Posterior cingulate gyrus (tissue), 11 donors: ENCODE measurements at places on chromosomes 1 and 21.

- no peak for DNase-seq
These were observed 94.5 kb downstream of the SYT2 start for GRCh38 chr1:202615501-202616354.

- peak; percentile 78 for DNase-seq
These were observed at the start of gene LAPTM5 for GRCh38 chr1:30757352-30758120. Gene LAPTM5, minus strand, starts transcription at chr1:30757774. Its CDS starts 29 bp downstream, at chr1:30757745.

GRCh38 chr1:151905070-151905442 lies 4.3 kb downstream of the THEM4 start:
- no peak for DNase-seq

DNA sequence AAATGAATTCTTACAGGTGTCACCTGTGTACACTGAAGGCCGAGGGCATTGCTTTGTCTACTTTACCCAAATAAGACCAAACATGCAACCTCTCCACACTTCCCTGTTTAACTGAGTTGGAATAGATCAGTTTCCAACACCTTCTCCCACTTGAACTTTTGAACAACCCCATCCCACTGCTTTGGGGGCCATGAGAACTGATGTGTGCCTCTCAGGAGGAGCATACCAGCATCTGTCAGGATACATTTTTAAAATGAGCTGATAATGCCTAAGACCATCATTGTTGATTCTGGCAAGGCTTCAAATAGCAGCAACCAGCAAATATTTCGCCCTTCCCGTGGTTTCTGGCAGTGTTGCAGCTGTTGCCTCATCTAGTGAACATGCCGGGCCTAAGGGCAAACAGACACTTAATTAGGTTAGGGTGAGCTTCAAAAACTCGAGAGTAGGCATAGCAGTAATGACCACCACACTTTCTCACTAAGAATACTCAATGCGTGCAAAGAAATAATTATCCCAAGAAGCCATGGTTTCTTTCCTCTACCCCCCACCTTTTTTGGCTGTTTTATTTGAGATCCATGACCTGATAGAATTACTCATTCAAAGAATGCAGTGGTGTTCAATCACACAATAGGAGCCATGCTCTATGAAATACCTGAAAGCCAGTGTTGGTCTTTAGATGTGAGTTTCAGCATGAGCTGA lies 63.7 kb downstream of the MAP10 start:
- no peak for DNase-seq

DNA sequence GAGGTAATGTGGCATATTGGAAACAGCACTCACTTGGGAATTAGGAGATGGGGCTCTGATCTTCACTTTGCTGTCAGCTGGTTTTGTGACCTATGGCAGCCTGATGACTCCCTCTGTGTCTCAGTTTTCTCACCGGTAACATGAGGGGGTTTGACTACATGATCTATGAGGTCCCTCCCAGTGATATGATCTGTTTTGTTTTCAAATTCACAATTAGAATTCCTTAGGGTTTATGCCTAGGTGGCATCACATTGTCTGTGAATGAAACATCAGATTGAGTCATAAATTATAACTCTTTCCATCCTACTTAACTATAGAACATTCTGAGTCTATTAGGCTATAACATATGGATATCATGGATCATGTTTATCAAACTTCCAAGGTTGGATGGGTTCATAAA lies 386.6 kb downstream of the PTBP2 start:
- DNase-seq = no peak

GRCh38 chr1:66320231-66320630 lies 213.7 kb upstream of the SGIP1 start:
- no peak for DNase-seq

DNA sequence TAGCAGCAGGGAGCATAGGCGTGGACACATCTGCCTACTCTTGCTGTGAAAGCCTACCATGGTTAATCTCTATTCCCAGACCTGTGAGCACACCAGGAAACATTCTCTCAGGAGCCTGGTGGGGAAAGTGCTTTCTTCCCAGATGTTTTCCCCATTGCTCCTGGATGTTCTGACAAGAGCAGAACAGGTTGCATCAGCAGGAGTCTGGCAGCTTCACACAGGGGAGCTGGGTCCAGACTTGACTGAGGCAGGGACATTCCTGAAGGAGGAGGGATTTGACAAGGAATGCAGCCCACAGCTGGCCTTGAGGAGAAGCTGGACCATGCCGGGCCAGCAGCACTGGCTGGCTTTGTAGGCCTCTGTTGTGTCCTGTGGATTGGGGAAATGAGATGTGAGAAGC lies 21.0 kb upstream of the ARTN start:
- DNase-seq = no peak

DNA sequence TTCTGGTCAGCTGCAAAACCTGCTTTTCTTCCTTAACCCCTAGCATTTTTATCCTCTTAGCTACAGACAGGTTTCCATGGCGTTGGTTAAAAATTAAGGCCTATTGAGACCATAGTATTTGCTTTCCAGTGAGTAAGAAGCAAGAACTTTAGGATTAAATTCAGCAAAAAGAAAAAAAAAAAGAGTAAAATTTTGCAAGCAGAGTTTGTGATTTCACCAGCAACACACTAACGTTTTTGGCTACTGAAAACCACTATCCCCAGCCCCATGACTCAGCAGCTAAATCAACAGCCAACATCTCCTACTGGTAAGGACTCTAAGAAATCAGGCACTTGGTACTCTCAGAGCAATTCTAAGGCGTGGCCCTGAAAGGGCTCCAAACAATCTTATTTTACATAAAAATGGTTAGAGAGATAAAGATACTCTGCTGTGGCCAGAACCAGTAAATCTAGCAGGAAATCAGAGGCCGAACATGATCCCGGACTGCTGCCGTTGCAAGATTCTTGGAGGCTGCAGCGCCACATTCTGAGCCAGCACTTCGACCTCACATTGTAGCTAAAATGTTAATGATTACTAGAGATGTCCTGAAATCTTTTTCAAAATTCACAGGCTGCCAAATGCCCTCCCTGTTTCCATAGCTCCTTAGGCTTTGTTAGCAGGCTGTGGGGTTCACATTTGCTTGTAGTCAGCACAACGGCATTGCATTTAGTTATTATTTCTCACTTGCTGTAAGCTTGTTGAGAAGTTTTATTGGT lies 1.6 kb upstream of the ENO1 start:
- DNase-seq = no peak

- DNase-seq = no peak
These were observed 55.9 kb downstream of the BCAR3 start for GRCh38 chr1:93625582-93626327.

DNA sequence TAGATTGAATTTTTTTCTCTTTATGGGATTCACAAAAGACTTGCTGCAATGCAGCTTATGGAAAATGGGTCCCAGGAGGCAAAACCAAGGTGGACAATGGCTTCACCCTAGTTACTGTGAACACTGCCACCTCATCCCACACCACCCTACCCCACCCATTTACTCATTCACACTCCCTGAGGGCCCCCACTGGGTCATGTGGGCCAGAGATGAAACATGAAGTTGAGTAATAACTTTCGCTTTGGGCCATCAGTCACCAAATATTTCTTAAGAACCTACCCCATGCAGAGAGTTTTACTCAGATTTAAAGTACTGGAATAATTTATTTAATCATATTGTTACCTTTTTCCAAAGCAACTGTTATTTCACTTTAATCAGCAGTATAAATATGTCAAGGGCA lies 191.8 kb downstream of the TPR start:
- no peak for DNase-seq
